ENCODE measurements at places on chromosomes 12 and 14.

GRCh38 chr12:4049298-4050080 is 176.3 kb upstream of the PARP11 start:
- no peak for DNase-seq

GRCh38 chr14:24219080-24219479 is 3.2 kb upstream of the MDP1 start:
- DNase-seq, result no peak

- DNase-seq, result no peak
Measured at GRCh38 chr12:96141216-96141912, 52.8 kb upstream of the ELK3 start.

- no peak for DNase-seq
Measured at GRCh38 chr14:20667957-20668356, 16.4 kb upstream of the RNASE4 start.

- no peak for DNase-seq
Measured at GRCh38 chr14:36344211-36344610, 23.8 kb upstream of the MBIP start.

- no peak for DNase-seq
Measured at GRCh38 chr14:51396222-51396815, 156.3 kb downstream of the TMX1 start.

DNA sequence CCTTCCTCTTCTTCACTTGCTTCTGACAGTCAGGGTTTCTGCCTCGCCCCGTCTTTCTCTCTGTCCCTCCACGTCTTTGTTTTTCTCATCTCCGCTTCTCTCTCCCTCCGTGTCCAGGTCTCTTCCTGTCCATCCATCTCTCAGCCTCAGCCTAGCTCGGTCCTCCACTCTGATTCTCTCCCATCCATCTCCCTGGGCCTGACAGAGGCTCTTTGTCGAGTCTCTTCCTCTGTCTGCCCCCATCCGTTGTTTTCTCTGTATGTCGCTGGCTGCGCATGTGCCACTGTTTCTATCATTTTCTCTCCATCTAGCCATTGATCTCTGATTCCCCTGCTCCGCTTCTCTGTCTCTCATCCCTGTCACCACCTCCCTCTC is 328.9 kb upstream of the TBX3 start:
- no peak for DNase-seq

- DNase-seq, result no peak
Measured at GRCh38 chr14:33792009-33792719, 158.7 kb downstream of the EGLN3 start.
